ENCODE measurements at places on chromosomes 6 and 20. TPM values are rescaled to one million over a fixed set of nuclear protein-coding genes. Genes with fewer than 3 reads are reported as not detected.

ADGB gene
- total RNA-seq: not detected

TNXB gene
- 3.8 TPM for total RNA-seq

EEF1A2 gene
- 3.1 TPM for total RNA-seq

ULBP1 gene
- 1.5 TPM for total RNA-seq

CDSN gene
- total RNA-seq: not detected

ZNF391 gene
- 1.0 TPM for total RNA-seq

TRIM15 gene
- 0.20 TPM for total RNA-seq

HLA-DMB gene
- total RNA-seq: 2.7 TPM

OPN5 gene
- not detected for total RNA-seq

TDRD6 gene
- total RNA-seq: not detected

GPR6 gene
- not detected for total RNA-seq

MAN1A1 gene
- total RNA-seq: 27.5 TPM

SPATA25 gene
- 1.0 TPM for total RNA-seq

STX11 gene
- total RNA-seq: 98.0 TPM

NOX3 gene
- total RNA-seq: not detected

OOEP gene
- not detected for total RNA-seq

POU5F1 gene
- total RNA-seq: 0.21 TPM

MYCT1 gene
- not detected for total RNA-seq

PLN gene
- total RNA-seq: not detected

RSPH4A gene
- total RNA-seq: 0.24 TPM

ABRACL gene
- 115 TPM for total RNA-seq

ENPP3 gene
- 0.81 TPM for total RNA-seq

REM1 gene
- total RNA-seq: not detected

PRSS16 gene
- total RNA-seq: not detected

SLA2 gene
- 13.6 TPM for total RNA-seq

KIF3B gene
- total RNA-seq: 51.3 TPM

DEFB128 gene
- total RNA-seq: not detected
